Activated CD4-positive, alpha-beta T cell treated with anti-CD3 and anti-CD28 coated beads for 48 hours (primary cell): ENCODE measurements at places on chromosomes 11 and 22.

DNA sequence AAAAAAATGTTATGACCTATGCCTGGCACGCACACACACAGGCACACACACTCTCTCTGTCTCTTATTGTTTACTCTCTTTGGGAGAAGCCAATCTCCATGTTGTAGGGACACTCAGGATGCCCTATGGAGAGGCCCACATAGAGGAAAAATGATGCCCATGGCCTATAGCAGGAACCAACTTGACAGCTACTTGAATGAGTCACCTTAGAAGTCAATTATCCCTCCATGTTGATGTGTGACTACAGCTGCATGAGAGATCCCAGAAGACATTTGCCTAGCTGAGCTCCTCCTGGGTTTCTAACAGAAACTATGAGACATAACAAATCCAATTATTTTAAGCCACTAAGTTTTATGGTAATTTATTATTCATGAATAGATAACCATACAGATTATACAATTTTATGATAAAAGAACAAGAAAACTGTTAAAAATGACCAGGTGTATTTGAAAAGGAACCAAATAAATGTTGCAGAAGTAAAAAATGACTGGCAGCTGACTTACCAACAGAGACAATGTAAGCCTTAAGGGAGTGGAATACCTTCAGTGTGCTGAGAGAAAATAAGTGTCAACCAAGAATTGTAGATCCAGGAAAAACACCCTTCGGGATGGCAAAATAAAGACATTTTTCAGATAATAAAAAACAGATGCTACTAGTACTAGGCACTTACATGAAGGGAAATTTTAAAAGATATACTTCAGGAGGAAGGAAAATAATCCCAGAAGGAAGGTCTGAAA, 403.7 kb upstream of the SYN3 start:
- DNase-seq = no peak

DNA sequence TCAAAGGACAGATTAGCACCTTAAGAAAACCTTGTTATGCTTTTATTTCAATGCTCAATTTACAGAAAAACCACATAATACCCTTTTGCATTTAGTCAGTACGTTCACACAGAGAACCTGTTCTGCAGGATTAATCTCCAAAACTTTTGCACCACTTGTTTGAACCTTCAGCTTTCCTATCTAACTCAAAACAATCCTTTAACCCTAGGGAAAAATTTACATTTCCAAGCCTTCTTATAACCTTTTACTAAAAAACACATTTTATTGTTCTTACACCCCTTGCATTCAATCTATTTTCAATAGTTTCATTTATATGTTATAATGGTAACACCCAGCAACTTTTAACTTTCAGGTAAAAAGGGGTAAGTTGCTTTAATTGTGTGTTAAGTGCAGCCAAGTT, 952.5 kb upstream of the CNTN5 start:
- no peak for DNase-seq

DNA sequence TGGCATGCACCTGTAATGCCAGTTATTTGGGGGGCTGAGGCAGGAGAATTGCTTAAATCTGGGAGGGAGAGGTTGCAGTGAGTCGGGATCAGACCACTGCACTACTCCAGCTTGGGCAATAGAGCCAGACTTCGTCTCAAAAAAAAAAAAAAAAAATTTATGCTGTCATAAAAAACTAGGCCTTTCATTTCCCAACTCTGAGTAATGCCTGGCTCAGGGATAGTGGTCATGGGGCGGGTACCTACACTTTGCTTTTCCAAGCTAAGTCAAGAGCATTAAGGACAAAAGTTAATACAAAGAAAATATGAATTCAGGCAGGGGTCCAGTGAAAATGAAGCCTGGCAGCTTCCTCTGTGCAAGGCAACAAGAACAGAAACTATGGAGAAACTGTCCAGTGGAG, 16.3 kb downstream of the CPSF7 start:
- no peak for DNase-seq

GRCh38 chr22:50641696-50642607, 14.0 kb upstream of the ARSA start:
- no peak for DNase-seq

GRCh38 chr11:47552056-47552565, 821 bp downstream of the CELF1 start:
- peak; percentile 43 for DNase-seq

DNA sequence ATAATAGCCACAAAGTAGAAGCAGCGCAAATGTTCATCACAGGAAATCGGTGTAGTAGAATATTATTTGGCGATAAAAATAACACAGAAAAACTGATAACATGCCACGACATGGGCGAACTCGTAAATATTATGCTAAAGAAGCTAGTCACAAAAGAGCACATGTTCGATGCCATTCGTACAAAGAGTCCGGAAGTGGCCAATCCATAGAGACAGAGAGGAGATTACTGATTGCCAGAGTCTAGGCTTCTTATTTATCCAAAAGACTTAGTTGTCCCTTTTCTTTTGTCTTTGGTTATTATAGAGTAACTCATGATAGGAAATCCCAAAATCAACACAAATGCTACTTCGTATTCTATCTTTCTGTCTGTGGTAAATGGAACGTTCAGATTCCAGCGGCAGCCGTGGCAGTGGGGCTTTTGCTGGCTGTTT, 56.5 kb downstream of the MED15 start:
- DNase-seq = no peak

- no peak for DNase-seq
These were observed 4.8 kb downstream of the SLC35C1 start for GRCh38 chr11:45809456-45810395.

GRCh38 chr11:62245271-62245753, 3.3 kb downstream of the SCGB1D2 start:
- DNase-seq = peak; percentile 33

- no peak for DNase-seq
These were observed 63.5 kb upstream of the CSNK2A3 start for GRCh38 chr11:11416502-11416901.

DNA sequence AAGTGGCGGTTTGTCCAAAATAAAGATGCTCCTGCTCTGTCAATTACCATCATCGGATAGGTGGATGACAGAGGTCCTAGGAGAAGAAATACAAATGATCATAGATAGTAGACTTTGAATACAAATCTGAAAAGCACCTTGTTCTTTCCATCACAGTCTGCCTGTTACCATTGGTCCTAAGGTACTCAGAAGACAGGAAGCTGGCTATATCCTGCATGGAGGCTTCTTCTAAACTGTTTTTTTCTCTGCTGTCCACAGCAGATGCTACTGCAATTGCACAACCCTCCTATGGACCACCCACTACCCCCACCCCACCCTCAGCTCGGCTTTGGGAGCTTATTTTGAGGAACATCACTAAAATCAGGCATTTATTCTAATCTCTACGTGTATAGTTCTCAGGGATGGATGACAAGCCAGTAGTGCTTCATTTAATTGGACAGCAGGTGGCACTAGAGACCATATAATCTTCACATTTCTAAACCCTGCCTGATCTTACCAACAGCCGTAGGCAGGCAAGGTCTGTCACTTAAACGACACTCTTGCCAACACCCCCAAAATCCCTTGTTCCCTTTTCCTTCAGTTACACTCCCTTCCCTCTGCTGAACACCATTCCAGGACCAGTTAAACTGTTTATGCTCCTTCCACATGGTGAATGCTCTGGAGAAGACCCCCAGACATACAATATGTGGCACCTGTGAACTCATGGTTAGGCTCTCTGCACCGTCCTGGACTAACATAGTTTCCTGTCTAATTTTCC, 6.6 kb upstream of the PTS start:
- peak; percentile 24 for DNase-seq

DNA sequence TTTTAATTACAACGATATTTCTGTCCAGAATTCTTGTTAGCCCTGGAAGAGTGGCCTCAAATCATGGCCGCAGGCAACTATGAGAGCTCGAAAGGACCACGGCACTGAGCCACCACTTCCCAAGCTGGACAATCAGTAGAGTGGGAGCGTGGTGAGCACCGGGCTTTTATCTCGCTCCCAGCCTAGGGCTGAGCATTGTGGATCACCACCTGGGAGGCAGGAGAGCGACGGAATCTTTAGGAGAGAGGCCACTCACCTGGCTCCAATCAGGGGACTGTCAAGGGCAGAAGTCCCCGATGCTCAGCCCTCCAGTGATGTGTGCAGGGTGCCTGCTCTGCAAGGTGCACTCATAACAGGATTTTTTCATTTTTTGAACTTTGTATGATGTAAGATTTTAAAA, 377.1 kb upstream of the B3GAT1 start:
- no peak for DNase-seq

DNA sequence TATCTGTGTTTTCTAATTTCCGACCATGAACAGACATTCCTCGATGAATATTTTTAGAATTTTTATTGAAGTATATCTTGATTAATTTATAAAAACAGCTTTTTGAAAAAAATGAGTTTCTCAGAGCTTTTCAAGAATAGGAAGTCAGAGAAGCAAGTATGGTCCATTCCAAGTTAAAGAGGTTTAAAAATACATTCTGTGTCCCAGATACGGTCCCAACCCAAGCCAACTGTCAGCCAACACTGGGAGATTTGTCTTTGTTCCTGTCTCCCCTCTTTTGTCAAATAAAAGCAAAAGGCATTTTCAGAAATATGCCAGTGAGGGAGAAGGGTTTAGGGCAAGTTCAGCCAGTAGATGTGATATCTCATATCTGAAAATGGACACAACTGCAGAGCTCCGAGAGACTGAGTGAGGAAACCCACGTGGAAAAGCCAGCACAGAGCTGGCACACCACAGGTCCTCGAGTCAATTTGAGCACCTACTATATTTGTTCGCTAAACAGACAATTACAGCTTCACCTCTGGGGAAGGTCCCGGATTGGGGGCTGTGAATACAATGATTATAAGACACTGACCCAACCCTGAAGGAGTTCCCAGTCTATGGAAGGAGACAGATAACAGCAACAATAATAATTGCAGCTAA, 59.8 kb downstream of the C11orf91 start:
- DNase-seq = no peak

DNA sequence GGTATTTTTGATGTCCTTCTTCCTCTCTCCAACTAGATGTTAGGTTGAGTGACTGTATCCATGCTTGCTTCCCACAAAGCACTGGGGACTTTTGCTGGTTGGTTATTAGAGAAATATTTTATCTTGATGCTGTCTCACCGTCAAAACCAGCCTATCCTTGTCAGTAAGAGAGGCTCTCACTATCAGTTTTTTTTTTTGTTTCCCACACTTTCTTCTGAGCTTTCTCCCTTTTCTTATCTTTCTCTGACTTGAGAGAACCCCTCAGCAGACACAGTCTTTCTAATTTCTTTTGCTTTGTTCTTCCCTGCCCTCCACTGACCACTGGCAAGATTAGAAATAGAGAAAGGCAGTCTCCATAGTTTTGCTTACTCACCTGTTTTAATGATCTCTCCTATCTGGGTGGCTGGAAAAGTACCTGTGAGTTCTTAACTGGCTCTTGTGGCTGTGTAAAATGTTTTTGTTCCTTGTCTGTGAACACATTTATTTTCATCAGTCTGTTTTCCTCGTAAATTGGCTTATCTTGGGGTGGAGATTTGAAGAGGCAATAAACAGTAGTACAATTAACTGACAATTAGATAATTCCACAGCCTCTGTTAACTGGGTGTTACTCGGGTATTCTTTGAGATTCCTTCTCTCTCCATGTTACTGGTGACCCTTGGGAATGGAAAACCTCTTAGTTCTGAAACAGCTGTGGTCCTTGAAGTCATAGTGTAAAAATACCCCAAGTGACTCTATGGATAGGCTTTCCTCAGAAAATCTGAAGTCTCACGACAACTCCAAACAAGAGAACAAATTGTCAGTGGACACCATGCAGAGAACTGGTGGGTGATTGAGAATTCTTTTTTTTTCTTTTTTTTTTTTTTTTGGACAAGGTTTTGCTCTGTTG, at the start of gene NXPE1:
Gene NXPE1, minus strand, starts transcription at position 457 of the 886 bp plus-strand sequence. CDS start 8,680 bp downstream, outside the sequence.
- no peak for DNase-seq

DNA sequence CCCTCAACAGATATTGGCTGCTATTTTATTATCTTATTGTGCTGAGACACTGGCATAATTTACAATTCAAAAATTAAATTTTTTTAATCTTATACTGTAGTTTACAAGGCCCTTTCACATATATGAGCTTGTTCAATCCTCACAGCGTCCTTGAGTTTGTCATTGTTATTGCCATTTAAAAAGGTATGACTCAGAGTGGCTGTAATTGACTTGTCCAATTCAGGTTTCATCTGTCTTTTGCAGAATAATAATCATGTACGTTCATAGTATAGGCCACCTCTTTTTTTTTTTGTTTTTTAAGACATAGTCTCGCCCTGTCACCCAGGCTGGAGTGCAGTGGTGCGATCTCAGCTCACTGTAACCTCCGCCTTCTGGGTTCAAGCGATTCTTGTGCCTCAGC, 11.5 kb downstream of the PTPRJ start:
- DNase-seq = no peak
